Left kidney (tissue), 8 donors: ENCODE measurements at places on chromosomes 7 and 10.

- no peak for DNase-seq
These were observed 441 bp downstream of the FZD8 start for GRCh38 chr10:35641676-35642034.

GRCh38 chr7:51328351-51328801, 11.8 kb upstream of the COBL start:
- DNase-seq = no peak

DNA sequence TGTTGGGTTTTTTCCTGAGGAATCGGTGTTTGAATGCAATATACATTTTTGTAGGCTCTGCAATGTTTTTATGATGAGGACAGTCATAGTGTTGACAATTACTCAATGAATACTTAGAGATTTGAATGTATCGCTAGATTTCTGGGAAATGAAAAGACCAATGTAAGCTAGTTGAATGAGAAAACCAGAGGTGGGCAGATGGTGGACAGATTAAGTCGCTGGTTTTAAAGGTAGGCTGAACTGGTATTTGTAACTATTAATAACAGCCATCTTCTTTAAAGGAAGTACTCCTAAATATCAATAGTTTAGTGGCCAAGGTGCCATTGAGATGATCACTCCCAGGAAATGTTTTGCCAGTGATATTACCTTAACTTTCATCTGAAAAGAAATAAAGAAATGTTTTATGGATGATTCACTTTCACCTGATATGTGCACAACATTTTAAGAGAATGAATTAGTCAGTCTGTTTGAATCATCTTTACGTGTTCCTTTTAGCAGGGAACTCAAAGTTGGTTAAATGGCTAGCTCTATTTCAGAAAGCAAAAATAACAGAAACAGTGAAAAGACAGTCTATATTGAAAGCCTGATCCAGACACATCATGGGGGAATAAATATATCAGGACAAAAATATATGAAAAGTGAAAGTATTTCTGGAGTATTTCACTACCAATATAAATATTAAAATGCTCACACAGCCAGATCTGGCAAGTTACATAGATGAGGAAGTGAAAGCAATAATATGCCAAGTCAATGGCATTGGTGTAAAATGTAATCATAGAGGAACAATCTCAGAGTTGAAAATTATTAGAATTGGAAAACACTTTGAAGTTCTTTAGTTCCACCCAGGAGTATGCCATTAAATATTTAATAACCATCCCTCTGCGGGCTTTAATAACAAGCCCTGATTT, 20.7 kb downstream of the MET start:
- no peak for DNase-seq

DNA sequence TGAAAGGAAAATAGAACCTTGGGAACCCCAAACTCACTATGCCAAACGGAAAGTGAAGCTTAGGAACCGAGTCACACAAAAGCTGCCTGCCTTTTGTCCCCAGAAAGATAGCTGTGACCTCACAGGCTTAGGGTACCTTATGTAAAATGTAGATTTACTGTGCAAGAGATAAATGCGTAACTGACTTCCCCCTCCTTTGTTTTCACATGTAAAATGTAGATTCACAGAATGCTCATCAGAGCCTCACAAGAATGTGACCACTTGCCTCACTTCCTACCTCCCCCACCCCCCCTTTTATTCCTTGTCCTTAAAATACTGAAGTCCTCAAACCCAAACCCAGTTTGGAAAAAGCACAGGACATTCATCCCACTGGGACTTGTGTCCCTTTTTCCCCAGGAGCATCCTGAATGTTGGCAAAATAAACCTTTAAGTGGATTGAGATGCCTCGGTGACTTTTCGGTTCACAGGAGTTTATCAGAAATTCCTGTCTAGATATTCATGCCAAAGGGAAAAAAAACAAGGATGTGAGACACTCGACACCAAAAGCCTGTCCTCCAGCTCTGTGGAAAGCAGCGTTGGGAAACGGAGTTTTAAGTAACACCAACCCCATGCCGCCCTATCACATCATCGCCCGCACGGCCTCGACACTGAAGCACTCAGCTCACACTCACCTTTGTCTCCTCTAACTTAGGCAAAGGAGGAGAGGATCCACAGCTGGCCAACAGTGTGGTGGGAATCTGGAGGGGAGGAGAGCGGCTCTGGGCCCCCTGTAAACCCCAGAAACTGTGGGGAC, 45.9 kb downstream of the SVIL start:
- no peak for DNase-seq

DNA sequence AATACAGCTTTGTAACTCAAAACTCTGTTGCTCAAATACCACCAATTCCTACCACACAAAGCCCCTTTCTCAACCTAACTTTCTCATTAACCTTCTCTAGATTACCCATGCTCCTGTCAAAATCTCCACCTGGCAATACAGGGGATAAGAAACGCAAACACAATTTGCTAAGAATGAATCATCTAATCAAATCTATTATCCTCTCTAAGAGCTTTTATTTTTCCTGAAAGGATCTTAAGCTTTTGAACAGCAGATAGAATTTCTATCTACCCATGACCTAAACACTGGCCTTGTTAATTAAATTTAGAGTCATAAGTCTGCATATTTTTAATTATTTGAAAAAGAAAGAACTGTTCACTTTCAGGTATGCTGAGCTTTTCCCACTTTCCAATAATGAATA, 98.3 kb downstream of the HBP1 start:
- DNase-seq = no peak

DNA sequence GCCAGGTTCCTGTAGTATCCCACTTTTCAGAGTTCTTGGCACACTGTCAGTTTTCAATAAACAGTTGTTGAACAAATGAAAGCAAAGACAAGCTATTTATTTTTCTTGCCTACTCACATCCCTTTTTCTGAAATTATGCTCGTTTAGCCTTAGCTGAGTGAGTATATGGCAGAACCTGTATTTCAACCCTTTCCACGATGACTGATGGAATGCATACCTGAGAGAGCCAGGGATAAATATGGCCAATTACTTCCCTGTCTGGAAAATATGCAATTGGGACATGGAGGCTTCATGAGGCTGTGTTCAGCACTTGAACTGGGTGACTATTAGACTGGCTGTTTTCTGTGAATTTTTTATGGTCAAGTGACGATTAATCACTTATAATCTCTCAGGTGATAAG, 144.5 kb upstream of the POT1 start:
- DNase-seq = no peak

GRCh38 chr10:42887734-42888503, 105.3 kb downstream of the BMS1 start:
- DNase-seq = no peak

DNA sequence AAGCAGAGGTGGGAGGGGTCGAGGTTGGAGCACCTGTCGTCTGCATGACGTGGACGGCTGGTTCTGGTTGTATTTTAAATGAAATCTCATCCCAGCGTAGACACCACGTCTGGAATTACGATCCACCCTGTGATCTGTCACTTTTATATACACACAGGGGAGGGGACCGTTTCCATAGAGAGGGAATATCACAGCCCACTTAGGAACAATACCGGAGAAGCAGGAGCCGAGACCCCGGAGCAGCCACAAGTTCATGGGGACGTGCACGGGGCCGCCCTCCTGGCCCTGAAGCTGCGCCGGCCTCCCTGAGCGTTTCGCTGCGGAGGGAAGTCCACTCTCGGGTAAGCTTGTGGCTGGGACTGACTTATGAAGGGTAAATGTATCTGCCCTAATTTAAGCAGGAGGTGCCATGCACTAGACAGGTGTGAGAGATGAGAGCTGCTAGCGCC, at the start of gene UCN3:
Gene UCN3 (plus strand): TSS at position 77 of the 449 bp plus-strand sequence. CDS start 8,755 bp downstream, outside the sequence.
- DNase-seq = no peak

- no peak for DNase-seq
These were observed 91.2 kb upstream of the RET start for GRCh38 chr10:42985436-42986316.

- DNase-seq = no peak
These were observed 52.2 kb downstream of the SND1 start for GRCh38 chr7:127704211-127704610.

GRCh38 chr10:124740369-124741280, 3.6 kb downstream of the FAM53B start:
- peak; percentile 53 for DNase-seq

DNA sequence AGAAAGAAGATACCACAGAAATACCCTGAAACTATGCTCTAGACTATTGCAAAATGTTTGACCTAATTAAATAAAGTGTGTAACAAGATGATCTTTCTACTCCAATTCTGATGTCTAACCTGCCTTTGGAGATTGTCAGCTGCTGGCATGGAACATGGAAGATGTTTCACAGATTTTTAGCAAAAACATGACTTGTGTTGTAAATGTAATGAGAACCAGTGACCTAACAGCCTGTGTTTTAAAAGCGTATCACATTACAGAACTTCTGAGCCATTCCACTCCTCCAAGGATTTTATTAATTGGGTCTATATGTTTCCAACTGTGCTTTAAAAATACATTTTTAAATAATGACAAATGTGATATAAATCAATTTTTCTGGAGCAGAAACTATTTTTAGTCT, 526.3 kb upstream of the SEMA3D start:
- no peak for DNase-seq

- DNase-seq = no peak
These were observed 29.2 kb upstream of the TSPAN13 start for GRCh38 chr7:16724344-16724743.

DNA sequence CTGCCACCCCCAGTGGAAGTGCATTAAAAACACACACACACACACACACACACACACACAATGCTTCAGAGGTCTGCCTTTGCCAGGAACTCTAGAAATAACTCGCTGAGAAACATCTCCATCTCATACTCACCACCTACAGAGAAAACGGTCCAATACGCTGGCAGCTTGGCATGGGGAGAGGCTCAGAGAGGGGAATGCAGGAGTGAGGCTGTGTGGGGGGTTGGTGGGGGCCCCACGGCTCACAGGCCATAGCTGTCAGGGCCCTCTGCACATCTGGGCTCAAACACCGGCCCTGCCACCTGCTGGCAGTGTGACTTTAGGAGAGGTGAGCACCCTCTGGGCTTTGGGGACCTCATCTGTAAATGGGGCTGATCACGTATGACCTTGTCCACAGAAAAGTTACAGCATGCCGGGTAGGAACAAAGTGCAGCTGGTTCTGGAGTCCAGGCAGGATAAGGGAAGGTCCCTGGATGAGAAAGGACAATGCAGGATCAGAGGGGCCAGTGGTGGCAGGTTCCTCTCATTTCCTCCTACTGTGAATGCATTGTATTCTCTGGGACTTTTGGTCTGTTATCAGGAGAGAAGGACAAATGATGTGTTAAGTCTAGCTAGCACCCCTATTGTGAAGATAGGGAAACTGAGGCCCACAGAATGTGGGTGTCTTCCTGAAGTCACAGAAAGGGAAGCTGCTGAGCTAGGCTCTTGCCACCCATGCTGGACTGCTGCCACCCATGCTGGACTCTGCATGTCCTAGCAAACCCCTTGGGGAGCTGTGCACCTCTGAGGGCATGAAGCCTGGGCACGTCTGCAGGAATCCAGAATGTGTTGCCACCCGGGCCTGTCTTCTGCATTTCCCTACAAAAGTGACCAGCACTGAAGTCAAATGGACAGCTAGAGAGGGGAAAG, 404.6 kb downstream of the RPS24 start:
- no peak for DNase-seq

DNA sequence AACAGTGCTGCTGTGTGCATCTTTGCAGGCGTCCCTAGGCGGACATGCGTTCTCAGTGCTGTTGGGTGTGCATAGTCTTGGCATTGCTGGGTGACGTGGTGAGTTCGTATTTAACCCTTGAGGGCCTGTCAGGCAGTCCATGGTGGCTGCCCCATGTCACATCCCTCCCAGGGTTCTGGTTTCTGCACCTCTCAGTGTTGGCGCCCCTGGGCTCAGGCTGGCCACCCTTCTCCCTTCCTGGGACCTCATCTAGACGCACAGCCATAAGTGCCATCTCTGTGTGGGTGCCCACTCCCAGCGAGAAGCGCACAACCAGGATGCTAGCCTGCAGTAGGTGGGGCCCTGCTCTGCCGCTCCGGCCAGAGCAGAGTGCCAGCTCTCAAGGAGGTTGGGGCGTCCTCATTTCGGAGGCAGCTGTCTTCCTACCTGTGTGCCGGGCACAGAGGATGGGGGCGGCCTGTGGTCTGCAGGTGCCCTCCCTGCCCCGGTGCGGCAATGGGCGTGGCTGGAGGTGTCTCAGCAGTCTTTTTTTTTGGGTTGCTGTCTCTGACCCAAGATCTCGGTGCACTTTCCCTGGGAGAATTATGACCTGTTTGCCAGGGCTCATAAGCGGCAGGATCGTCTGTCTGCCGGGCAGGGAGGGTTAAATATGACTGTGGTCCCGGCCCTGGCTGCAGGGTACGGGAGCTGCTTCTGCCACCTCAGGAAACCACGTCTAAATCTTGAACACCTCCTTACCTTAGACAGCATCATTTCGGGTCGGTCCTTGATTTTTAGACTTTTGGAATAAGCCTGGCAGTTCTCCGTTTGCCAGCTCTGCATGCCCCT, 6.5 kb downstream of the INPP5A start:
- DNase-seq = no peak

GRCh38 chr7:112745635-112746034, 44.6 kb downstream of the TMEM168 start:
- no peak for DNase-seq

DNA sequence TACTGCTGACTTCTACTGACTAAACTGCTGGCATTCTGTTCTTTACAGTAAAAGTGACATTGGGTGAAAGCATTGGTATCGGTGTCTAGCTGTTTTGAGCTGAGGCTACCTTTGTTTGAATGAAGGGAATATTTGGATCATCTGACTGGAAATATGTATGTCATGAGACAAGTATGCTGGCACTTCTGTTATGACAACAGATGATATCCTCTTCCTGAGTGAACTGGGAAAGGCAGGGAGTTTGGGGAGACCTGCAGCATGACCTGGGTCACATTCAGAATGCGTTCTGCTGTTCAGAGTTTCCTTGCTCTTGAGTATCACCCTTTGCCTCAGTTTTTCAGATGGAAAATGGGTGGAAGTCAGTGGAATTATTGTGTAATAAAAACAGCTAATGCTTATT, 81.8 kb downstream of the PLCE1 start:
- no peak for DNase-seq

DNA sequence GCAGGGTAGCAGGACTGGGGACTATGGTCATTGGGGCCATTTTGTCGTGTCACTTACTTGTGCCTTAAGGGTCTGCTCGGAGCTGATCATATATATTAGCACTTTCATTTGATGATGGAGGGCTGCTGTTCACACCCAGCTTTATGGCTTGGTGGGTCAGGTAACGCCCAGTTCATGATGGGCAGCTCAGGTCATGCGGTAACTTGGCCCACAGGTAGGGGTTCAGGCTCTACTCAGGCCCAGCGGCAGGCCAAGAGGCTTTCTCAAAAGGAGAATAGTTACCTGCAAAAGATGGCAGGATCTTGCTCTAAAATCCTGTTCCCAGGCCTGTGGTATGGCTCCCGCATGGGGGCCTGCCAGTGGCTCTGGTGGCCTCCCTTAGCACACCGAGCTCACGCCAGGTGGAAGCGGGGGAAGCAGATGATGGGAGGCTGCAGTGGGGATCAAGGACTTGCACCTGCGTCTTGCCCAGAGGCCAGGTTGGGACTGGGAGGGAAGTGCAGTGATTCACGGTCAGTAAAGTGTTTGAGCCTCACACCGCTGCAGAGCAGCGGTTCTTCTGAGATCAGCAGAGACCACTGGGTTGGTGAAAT, 109.5 kb downstream of the ADCY1 start:
- DNase-seq = no peak
